ENCODE measurements at places on chromosomes 4 and X.
A peak's percentile ranks its signal among the peaks of the same experiment; 100 is the strongest.

DNA sequence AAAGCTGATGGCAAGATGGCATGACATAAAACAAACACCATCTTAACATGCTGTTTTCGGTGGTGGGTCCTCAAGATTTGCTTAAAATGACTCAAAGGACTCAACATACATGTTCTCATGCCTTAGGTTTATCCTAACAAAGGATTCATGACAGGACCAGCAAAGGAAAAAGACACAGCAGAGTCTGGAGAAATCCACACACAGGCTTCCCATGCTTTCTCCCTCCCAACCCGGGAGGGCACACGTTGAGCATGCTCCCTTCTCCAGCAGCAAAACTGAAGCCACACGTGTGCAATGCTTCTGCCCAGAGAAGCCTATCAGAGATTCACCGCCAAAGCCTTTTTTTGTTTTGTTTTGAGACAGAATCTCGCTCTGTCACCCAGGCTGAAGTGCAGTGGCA, 39.9 kb downstream of the SAT1 start:
- DNase-seq: no peak

DNA sequence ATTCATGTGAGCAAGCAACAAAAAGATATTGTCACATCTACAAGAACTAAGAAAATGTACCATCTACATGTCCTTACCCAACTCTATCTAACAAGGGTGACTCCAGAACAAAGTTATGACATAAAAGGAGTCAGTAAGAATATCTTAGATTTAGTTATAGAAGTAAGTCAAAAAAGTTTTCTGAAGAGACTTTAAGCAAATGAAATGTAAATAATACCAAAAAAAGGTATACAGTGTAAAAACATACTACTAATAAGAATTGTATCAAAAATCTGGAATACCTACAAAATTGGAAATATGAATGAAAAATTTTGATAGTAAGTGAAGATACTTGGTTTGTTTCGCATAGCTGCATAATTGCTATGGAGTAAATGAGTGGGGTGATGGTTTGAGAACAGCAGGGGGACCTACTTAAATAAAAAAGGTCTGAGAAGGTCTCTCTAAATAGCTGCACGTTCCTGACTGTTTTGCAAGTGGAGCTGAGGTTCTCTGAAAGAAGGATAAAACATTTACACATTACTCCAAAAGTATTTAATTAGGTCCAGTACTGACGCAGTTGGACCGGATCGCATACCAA, 51.0 kb upstream of the ENPP6 start:
- DNase-seq: no peak

GRCh38 chr4:17597517-17597916, 16.9 kb upstream of the MED28 start:
- no peak for DNase-seq

DNA sequence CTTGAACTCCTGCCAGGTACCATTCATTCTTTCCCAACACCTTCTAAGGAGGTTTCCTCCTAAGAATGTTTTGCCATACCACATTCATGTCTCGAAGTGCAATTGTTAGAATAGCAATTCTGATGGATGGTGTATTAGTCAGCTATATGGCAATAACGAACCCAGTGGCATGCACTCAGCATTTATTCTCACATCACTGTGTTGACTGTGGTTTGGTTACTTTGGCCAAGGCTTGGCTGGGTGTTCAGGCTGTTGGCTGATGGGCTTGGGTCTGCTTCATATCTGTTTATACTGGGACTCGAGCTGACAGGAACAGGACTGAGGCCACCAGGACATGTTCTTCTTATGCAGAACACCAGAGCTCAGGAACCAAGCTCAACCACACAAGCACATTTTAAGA, 31.7 kb downstream of the PSAPL1 start:
- no peak for DNase-seq

DNA sequence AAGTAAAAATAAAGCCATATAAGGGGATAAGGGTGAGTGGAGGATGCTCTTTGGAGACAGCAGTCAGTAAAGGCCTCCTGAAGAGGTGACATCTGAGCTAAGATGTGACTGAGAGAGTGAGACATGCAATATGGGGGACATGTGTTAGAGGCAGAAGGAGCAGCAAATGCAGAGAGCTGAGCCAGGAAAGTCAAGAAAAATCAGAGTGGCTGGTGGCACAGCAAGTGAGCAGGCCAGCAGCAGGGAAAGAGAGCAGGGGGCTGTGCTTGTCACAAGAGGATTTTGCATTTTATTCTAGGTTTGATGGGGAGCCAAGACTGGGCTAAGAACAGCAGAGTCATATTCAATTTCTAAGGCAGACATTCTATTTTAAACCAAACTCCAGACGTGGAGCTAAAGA, 394.5 kb downstream of the KCNIP4 start:
- DNase-seq: no peak

GRCh38 chr4:77178560-77178959, 21.6 kb downstream of the CCNG2 start:
- DNase-seq: no peak

DNA sequence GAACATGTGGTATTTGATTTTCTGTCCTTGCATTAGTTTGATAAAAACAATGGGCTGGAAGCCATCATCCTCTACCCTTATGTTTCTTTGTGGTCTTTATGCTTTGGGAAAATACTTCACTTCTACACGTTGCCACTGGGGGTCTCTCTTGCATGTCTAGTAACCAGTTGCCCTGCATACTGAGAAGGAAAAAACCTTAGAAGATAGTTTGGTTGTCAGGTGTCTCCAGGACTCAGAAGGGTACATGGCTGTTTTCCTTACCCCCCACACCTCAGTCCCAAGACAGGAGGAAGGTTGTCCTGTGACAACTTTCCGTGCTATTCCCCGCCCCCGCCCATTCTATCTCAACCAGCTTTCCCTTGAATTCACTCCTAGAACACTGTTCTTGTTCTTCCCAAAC, 62.1 kb upstream of the LANCL3 start:
- DNase-seq: no peak

DNA sequence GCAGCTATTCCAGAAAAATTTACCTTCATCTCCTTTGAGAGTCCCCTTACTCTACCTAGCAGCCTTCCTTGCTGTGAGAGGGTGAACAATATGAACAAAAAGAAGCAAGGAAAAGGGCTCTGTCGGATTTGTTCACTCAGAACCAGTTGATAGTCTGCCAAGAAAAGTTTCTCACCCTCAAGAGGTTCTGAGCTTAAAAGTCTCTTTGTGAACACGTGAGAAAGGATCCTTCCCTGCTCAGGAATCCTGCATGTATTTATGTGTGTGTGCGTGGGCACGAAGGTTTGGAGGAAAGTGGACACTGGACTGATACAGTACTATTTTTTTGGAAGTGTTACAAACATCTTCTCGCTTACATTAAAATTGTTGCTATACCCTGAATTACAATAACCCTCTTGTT, 178.6 kb upstream of the JADE1 start:
- DNase-seq: no peak

DNA sequence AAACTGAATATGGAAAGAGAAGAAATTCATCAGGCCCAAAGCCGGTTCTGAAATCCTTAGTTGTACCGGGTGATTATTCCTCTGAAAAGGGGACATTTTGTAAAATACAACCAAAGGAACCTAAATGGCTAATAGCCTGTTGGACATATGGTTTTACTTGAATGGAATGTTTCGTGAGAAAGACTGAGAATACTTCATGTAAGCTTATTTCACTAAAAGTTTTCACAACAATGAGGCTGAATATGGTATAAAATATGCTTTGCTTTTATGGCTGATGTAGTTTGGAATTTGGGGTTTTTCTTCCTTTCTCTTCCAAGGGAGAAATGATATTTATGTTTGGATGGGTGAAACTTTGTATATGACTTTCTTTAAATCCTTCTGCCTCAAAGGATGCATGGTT, 2.7 kb downstream of the GRIA3 start:
- DNase-seq: no peak

- DNase-seq: no peak
These were observed 60.2 kb upstream of the BLTP1 start for GRCh38 chr4:122091836-122092405.

- DNase-seq: no peak
These were observed 49.0 kb upstream of the EGFL6 start for GRCh38 chrX:13520351-13520750.

DNA sequence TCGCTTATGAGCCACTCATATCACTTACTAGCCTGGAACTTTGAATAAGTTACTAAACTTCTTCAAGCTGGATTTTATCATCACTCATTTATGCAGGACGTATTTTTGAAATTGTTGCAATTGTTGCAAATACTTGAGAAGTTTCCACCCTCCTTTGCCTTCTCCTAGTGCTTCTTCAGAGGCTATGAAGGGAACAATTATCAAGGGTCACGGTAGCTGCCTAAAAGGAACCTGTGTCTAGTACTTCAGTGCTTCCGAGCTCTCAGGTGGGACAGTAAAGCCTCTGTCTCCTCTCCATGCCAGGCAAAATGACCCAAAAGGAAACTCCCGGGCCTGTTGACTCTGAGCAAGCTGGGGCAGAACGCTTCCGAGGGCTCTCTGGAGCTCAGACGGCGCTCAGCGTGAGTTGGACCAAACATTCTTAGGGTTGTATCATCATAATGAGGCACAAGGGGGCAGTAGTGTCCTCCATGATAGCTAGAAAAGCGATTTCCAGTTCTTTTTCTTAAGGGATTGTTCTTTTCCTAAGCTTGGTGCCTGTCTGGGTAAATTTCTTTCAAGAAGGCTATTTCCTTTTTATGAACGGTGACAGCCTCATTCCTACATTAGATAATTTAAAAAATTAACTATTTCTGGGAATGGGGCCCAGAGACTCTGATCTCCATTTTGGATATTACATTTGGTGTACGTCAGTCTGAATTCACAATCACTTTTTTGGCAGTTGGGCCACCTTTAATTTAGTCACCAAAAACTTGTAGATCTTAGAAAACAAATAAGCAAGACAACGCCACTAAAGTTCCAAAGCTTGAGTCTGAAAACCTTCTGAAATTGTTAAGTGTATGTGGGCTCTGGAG, 73.1 kb downstream of the PACRGL start:
- DNase-seq: peak; percentile 18

DNA sequence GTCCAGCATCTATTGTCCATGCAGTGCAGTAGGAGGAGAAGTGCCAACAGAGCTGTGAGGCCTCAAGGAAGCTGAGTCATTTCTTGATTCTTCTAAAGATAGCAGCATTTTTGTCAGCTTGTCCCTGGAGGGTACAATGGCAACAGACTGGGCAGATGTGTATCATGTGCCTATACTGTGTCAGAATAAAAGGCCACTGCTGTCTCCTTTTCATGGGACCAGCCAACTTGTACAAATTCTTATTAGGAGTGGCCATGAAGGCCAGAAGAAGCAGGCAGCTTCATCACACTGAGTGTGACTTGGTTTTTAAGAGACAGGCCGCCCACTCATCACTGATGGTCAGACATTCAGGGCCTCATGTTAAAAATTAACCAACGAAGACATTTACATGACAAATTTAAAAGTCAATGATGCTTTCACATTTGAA, 185.0 kb upstream of the FAM241A start:
- no peak for DNase-seq

DNA sequence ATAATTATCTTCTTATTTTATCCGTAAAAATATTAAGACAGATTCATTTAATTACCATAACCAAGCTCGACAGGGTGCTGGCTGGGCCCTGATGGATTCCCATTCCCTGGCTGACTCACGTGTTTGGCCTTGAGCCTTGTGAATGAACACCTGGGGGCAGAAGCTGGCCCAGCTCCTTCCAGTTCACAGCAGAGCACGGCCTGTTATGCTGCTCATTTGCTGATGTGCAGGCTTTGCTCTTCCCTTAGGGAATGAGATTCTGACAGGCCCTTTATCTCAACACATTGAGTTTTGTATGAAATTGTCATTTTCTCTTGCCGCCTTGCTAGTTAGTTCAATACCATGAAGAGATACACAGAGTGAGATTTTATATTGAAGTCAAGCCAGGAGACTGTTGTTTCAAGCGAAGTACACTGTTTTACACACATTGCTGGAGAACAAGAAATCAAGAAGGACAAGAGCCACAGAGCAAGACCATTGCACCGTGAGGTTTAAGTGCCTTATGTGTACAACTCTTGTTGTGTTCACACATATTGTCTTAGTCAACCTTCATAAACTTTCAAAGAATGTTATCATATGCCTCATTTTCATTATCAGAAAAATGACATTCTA, 1583.3 kb downstream of the STIM2 start:
- peak; percentile 1 for DNase-seq

GRCh38 chr4:143347484-143348111, 10.9 kb downstream of the GAB1 start:
- no peak for DNase-seq

DNA sequence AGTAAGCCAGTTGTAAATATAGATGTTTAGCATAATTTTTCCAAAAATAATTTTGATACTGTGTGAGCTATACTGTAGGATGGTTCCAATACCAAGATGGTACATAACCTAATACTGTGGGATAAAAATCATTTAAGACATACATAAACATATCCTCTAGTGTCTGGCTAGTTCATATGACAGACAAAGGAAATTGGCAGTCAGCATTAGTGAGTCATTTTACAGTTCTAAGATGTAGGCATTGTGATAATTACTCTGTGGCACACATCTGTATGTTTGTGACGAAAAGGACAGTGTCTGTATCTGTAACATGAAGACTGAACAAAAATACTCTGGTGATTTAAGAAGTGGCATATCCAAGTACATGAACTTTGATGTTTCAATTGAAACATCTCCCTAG, 49.6 kb downstream of the UGT2A2 start:
- no peak for DNase-seq

GRCh38 chr4:162700358-162700757, 466.3 kb downstream of the NAF1 start:
- DNase-seq: no peak

DNA sequence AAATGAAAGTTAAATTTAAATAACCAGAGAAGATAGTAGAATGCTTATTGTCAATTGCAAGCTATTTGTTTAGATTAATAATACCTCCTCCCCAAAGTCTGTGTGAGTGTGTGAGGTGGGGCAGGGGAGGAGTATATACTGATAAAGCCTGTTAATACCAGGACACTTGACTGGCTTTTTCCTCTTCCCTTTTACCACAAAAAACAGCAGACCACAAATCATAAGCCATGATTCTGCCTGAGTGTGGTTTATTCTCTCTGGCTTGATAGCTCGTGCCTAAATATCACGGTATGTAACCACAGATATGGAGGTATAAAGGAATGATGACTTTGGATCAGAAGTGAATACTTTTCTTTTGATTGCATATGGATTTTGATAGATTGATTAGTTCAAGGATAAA, 21.9 kb upstream of the SCRG1 start:
- no peak for DNase-seq

- DNase-seq: peak; percentile 19
These were observed 357.9 kb downstream of the UNC5C start for GRCh38 chr4:95190751-95191436.

DNA sequence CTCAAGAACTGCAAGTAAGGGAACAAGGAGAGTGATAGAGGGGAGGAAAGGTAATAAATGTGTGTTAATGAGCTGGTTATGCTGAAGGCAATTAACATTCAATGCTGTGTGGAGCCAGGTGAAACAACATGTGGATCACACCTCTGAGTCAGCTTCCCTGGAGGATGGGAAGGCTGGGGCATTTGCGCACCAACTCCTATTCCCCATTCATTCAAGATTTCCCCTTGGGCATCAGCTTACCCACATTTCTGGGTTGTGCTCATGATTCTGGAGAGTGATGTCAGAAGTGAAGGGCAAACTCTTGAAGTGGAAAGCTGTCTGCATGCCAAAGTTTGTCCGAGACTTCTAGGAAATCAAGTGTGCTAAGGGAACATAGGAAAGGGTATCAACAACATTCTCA, 461.4 kb downstream of the MID1IP1 start:
- no peak for DNase-seq

GRCh38 chrX:79110731-79111130, 33.8 kb upstream of the GPR174 start:
- no peak for DNase-seq

All from amygdala (tissue), 56 donors.